ENCODE measurements at places on chromosomes 1 and 21. TPM values are rescaled to one million over a fixed set of nuclear protein-coding genes. Genes with fewer than 3 reads are reported as not detected.

Gene HIVEP3
- 3.6 TPM for total RNA-seq

Gene CADM3
- 0.85 TPM for total RNA-seq

Gene VWA5B1
- 0.05 TPM for total RNA-seq

Gene CACHD1
- 3.3 TPM for total RNA-seq

Gene SPRR2B
- total RNA-seq, result not detected

Gene KLF17
- not detected for total RNA-seq

Gene EPHX1
- 25.2 TPM for total RNA-seq

Gene IVL
- 2.4 TPM for total RNA-seq

Gene SIPA1L2
- 22.6 TPM for total RNA-seq

Gene FAM110D
- total RNA-seq, result not detected

Gene MCOLN3
- 4.0 TPM for total RNA-seq

Gene TMPRSS2
- total RNA-seq, result 17.0 TPM

Gene OR10Z1
- total RNA-seq, result not detected

Gene CSF3R
- 0.15 TPM for total RNA-seq

Gene PLEKHN1
- total RNA-seq, result 2.6 TPM

Gene RGS7
- not detected for total RNA-seq

Gene TFF2
- total RNA-seq, result not detected

Gene TMPRSS15
- total RNA-seq, result not detected

Gene SH2D1B
- total RNA-seq, result not detected

Gene BTG2
- 54.3 TPM for total RNA-seq
